ENCODE measurements at places on chromosomes 3 and 15.
A peak's percentile ranks its signal among the peaks of the same experiment; 100 is the strongest.

- DNase-seq: no peak
Measured at GRCh38 chr3:171384101-171384891, 75.9 kb downstream of the TNIK start.

DNA sequence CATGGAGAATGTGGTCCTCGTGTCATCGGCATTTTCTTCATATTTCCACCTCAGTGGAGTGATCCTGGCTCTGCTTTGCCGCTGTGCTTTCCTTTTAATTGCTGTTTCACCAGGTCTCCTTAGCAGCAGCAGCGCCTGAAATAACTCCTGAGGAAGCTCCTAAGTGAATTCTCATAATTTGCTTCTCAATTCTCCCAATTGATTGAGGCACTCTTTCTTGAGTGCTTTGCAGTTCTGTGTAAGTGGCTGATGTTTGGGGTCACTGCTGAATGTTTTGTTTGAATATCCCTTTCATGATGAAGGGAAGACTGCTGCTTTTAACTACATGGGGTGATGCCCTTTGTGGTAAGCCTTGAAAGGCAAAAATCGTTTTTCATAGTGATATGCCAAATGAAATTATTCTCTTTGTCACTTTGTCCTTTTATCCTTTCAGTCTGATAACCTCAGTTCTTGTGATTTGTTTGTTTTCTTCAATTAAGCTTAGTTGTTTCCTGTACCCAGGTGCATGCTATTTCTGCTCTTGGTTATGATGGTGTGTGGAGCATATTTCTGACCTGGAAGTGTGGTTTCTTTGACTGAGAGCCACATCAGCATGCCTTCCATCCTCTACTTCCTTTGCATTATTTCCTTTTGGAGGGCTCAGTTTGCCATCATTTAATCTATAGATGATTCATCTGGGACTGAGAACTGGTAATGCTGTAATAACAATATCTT is 36.7 kb downstream of the HMG20A start:
- DNase-seq: no peak

GRCh38 chr15:69384626-69385598 is 29.2 kb upstream of the KIF23 start:
- DNase-seq: no peak

DNA sequence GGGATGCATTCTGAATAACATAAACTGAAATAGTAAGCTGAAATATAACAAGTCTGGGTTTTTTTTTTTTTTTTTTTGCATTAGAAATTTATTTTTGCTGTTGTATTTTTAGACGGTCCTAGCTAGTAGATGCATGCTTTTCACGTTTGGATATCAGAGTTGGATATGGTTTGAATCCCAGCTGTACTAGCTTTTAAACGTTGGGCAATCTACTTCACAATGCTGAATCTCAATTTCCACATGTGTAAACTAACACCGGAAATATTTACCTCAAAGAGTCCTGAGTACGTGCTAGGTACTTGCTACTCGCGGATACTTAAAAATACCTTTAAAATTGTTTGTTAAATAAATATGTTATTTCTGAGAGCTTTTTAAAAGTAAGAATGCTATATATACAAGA is 139.8 kb downstream of the BBX start:
- no peak for DNase-seq

DNA sequence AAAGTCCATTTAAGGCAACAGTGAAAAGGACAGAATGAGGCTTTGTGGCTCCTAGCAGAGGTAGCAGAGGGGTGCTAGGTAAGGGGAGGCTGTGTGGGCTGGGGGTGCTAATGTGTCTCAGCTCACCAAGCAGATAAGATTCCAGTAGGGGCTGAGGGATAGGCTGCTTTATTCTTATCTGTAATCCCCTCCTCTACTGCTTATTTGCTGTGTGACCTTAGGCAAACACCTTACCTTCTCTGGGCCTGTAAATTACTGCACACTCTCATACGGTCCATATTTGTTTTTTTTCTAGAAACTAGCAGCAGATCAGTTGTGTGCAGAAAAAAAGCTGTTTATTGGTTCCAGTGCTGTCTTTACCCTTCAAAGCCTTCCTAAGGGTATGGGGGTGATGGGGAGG is 52.8 kb downstream of the SMAD6 start:
- no peak for DNase-seq

GRCh38 chr3:62724503-62724902 is 150.7 kb downstream of the CADPS start:
- DNase-seq: no peak

DNA sequence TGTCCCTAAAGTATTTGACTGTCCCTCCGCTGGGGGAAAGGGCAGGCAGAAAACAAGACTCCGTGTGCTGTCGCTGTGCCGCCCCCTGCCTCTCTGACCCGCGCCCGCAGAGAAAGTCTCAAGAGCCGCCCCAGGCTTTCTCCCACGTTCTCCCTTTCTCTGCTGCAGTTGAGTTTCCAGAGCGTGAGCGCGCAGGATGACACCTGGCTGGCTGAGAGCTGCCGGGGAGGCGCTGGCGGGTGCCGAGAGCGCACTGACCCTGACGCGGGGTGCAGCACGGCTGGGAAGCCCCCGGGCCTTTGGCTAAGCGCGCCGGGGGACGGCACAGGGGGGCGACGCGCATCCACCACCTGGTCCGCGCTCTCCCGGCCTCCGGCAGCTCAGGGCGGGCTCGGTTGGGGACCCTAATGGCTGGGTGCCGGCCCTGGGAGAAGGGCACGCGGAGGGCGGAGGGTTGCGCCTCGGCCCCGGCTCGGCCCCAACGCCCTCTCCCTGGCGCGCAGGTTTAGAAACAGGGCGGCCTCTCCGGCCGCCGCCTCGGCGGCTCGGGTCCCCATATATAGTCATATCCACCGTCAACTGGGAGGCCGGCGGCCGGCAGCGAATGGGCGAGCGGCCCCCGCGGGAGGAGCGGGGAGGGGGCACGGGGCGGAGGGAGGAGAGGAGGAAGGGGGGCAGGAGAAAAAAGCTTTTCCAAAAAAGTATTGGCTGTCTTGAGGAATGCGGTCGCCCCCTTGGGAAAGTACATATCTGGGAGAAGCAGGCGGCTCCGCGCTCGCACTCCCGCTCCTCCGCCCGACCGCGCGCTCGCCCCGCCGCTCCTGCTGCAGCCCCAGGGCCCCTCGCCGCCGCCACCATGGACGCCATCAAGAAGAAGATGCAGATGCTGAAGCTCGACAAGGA is at the start of gene TPM1:
Gene TPM1 (plus strand): TSS at position 774 of the 903 bp plus-strand sequence. CDS start 83 bp downstream, at position 857.
- no peak for DNase-seq

- no peak for DNase-seq
Measured at GRCh38 chr3:100384733-100385525, 16.0 kb downstream of the TOMM70 start.

GRCh38 chr15:39747326-39747725 is 35.3 kb downstream of the FSIP1 start:
- peak; percentile 48 for DNase-seq

DNA sequence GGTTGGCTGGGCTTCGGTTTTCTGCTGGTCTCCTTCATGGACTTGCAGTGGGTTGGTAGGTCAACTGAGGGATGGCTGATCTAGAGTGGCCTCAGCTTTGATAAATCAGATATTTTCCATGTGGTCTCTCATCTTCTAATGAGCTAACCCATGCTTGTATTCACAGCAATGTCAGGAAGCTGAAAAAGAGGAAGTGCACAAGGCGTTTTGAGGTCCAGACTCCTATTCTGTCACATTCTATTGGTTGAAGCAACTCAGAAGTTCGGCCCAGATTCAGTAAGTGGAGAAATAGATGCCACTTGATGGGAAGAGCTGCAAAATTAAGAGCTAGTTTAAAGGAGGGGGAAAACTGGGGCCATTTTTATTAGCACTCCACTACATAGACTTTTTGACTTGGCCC is 361.2 kb downstream of the DIPK2A start:
- no peak for DNase-seq

GRCh38 chr15:29098652-29099051 is 171.0 kb downstream of the NSMCE3 start:
- no peak for DNase-seq

- no peak for DNase-seq
Measured at GRCh38 chr3:37200141-37200540, 25.8 kb upstream of the LRRFIP2 start.

DNA sequence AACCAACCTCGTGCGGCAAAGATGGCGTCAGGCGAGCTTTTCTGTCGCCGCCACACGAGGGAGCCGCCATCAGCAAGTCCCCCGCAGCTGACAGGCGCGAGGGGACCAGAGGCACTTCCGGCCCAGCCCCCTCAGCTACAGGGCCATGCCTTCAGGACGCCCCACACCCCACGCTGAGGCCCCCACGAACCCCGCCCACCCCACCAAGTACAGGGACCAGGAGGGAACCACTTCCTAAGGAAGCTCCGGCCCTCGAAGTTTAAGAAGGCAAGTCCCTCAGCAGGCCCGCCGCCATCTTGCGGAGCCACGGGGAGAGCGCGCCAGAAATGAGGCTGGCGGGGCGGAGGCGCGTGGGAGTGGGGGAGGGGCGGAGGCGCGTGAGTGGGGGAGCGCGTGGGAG is 790 bp downstream of the DAZL start:
- DNase-seq: no peak

DNA sequence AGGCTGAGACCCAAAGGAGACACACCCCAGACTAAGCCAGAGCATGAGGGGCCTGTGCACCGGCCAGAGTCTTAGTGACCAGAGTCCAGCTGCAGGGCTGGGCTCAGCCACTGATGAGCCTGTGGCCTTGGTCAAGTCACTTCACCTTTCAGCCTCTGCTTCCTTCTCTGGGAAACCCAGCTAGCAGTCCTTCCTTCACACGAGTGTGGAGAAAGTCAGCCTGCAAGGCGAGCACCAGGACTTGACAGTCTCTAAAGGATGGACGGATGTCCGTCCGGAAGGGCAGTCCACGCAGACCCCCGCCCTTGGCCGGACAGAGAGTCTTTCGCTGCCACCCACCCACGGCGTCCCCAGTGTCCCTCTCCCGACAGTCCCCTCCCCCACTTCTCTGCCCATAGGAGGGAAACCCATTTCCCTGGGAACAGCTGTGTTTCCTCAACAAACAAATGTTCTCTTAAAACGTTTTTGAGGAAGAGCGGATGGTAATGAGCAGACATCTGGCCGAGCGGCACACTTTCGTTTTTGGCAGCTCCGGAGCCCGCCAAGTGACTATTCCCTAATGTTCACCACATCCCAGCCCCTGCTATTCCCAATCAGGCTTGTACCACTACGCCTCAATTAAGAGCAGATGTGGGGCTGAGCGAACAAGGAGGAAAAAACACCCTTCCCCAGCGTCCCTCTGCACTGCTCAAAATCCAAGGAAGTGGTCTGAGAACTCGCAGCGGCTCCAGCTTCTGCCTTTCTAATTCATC is 129.1 kb upstream of the SMAD3 start:
- no peak for DNase-seq

DNA sequence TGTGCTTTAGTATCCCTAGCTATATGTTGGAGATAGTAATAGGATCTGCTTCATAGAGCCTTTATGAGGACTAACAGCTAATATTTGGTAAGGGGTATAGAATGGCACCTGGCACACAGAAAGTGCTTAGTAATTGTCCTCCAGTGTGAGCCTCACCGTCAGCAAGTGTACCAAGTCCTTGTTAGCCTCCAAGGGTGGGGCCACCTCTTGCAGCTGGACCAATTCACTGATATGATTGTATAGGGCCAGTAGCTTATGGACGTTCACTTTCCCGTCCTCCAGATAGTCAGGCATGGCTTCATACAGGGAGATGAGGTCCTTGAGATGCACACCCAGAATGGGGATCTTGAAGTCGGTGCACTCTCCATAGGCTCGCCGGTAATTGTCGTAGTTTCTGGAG is 53.6 kb downstream of the FAM98B start:
- DNase-seq: no peak

GRCh38 chr15:57522148-57522547 is 69.6 kb upstream of the MYZAP start:
- DNase-seq: no peak

GRCh38 chr3:61597906-61598305 is 36.5 kb downstream of the PTPRG start:
- DNase-seq: no peak

DNA sequence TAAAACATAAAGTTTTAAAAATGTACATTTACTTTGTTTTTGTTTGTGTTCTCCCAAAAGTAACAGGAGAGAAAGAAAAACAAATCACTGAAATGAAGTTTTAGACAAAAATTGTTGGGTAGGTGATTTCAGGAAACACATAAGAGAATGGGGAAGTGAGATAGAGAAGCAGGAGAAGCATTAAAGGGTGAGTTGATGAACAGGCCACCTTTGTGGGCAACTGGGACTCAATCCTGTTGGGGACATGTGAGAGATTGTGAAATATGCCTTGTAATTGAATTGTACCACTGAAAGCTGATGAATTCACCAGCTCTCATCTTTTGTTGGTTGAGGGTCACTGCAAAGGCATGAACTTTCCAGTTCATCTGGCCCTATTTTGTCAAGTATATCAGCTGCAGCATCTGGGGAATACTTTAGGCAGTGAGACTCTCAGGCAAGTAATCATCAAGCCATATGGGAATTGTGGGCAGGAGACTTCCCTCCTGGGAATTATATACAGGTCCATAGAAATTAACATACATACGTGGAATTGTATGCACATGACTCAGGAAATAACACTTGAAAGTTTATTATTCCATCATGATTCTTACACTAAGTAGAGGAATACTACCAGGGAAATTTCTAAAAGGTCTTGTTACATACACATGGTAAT is 181.0 kb downstream of the ZBBX start:
- no peak for DNase-seq

- no peak for DNase-seq
Measured at GRCh38 chr3:171765511-171765887, 44.8 kb downstream of the PLD1 start.

DNA sequence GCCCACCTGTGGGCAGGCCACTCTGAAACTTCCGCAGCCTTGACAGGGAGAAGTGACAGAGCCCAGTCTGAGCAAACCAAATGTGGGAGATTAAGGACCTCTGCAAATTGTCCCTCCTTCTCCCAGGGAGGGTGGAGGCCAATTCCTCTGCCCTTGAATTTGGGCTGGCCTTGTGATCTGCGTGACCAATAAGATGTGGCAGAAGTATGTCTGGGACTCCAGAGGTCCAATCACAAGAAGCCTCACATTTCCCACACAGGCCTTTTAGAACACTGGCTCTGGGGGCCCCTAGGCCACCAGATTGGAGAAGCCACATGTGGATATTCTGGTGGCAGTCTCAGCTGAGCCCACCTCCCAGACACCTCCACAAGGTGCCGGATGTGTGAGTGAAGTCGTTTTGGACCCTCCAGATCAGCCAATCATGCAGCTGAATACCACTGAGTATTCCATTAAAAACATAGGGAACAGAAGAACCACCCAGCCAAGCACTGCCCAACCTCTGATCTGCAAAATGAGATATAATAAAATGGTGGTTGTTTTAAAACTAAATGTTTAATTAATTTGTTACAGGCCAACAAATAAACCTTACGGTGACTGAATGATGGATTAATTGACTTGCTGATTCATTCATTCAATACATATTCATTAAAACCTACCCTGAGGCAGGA is 150.3 kb downstream of the NUP210 start:
- no peak for DNase-seq

- no peak for DNase-seq
Measured at GRCh38 chr3:156553705-156554356, 1.1 kb downstream of the SSR3 start.

GRCh38 chr3:44862226-44862637 is 520 bp downstream of the TMEM42 start:
- DNase-seq: no peak

GRCh38 chr3:184345317-184346144 is 8.1 kb downstream of the FAM131A start:
- DNase-seq: no peak

GRCh38 chr3:187667526-187667925 is 2.7 kb downstream of the SST start:
- no peak for DNase-seq
